Suppressor macrophage treated with lipopolysaccharide for 1 hour (primary cell): ENCODE measurements at places on chromosomes 3 and 15.
A peak's percentile ranks its signal among the peaks of the same experiment; 100 is the strongest.

DNA sequence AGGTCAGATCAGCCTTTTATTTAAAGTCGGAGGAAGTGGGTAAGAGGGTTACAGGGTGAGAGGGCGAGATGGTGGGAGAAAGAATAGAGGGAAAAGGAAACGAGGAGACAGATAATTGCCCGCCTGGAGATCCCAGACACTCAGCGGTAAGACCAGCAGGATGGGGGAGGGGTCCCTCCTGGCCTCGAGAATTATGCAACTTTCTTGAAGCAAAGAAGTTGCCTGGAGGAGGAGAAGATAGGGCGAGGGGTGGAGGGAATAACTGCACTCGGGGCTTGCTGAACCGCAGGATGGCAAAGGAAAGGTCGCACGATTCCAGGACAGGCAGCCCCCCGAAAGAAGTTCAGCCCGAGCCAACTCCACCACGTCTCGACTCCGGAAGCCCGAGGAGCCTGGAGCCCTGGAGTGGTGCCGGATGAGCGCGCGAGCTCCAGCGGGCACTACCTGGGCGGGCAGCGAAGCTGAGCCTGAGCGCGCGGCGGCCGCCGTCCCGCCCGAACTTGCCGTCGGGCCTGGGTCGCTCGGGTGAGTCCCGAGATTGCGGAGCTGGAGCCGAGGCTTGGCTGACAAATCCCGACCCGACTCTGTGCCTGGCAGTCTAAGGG lies 402 bp downstream of the WWTR1 start:
- no peak for DNase-seq

- DNase-seq, result no peak
Observed at GRCh38 chr3:52026041-52026440, 30.3 kb downstream of the DUSP7 start.

DNA sequence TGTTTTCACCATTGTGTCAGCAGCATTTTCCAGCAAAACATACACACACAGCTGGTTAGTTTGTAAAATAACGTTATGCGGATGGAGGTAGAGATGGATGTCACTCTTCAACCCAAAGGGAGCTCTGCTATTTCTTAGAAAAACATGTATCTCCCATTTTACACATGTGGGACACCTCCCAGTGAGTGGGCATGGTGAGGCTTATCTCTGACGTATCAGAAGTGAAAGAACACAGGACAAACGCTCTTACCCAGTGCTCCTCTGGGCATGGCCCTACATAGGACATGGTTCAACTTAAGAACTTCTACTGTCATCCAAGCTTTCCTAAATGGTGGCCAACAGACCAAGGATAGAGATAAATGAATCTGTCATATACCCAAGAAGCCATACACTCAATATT lies 2.1 kb downstream of the FAM240A start:
- no peak for DNase-seq

DNA sequence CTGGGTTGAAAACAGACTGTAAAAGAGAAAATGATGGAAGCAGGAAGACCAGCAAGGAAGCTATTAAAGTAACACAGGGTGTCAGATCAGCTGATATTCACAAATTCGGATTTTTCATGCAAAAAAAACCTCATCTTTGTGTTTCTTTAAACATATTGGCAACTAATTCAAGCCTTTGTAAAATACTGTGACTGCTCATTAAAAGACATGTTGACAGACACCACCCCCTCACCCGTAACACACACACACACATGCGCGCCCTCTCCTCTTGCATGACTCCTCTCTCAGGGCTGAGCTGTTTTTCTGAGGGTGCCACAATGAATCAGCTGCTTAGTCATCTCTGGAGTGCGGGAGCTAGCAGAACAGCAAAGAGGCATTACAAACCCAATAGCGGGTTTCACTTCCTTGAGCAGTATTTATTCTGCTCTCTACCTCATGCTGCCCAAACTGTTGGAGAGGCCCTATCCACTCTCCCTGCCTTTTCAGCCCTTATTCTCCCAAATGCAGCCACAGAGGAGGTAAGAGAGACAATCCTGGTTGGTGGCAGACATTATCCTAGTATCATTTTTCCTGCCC lies 35.8 kb upstream of the CCDC80 start:
- peak; percentile 94 for DNase-seq

- DNase-seq, result no peak
Observed at GRCh38 chr3:24302396-24302795, 192.3 kb downstream of the THRB start.

- peak; percentile 75 for DNase-seq
Observed at GRCh38 chr3:25783661-25784512, 644 bp upstream of the NGLY1 start.

DNA sequence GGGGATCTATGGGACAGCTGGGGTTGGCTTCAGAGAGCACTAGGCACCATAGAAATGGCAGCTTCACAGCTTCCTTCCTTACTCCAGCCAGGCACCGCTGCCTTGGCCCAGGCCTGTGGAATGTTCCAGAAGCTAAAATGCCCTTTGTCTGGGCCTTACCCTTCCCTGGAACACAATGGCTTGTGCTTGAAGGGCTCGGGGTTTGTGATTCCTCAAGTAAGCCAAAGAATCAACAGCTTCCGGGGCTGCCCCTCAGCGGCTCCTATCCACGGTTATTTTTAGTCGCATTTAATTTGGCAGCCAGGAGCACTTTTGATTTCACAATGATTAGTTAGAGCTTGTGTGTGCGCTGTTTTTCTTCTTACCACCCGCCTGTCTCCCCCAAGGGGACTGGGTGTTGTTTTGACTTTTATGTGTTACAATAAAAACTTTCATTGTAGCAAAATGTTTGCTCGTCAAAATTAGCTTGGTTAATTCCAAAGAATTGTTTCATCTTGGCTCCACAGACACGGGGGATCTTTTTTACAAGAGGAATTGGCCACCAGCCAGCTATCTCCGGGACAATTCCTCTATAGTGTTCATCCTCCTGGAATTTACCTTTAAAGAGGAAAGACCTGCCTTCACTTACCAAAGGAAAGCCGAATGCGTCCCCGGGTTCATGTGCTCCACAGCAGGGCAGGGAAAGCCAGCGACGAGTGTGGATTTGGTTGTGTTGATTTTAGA lies 73.8 kb downstream of the TLE3 start:
- DNase-seq, result no peak

- DNase-seq, result no peak
Observed at GRCh38 chr3:162142511-162142910, 645.9 kb downstream of the OTOL1 start.

DNA sequence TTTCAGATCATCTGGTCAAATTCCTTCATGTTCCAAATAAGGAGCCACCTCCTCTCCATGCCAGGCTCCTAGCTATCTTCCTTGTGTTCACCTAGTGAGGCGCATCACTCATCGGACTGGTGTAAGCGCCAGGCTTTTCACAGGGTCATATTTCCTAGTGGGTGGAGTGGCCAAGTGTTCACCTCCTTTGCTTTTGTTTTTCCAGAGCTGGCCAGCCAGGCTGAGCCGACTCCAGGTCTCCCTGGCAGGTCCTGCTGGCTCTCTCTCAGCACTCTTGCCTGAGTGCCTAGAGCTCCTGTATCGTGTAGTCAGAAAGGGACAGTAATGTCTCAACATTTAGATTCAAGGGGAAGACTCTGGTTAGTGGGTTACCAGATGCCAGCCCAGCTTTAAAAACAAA lies 31.0 kb downstream of the HEG1 start:
- DNase-seq, result no peak

- DNase-seq, result no peak
Observed at GRCh38 chr3:118636841-118637240, 397.8 kb downstream of the IGSF11 start.

DNA sequence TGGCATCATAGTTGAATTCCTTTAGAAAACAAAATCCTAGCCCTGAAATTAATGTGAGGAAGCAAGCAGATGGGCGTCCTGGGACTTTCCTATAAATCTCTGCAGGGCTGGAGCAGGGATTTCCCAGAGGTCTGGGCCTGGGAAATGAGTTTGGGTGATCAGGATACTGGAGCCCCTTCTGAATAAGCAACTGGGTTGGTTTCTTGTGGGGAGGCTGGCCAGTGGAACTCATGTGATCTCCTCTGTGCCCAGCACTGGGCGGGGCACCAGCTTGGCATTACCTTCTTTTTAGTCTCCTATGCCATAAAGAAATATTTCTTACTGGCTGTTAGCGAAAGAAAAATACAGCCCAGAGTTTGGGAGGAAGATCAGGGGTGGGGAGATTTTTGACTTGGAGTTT lies 1.7 kb downstream of the THSD4 start:
- peak; percentile 25 for DNase-seq

DNA sequence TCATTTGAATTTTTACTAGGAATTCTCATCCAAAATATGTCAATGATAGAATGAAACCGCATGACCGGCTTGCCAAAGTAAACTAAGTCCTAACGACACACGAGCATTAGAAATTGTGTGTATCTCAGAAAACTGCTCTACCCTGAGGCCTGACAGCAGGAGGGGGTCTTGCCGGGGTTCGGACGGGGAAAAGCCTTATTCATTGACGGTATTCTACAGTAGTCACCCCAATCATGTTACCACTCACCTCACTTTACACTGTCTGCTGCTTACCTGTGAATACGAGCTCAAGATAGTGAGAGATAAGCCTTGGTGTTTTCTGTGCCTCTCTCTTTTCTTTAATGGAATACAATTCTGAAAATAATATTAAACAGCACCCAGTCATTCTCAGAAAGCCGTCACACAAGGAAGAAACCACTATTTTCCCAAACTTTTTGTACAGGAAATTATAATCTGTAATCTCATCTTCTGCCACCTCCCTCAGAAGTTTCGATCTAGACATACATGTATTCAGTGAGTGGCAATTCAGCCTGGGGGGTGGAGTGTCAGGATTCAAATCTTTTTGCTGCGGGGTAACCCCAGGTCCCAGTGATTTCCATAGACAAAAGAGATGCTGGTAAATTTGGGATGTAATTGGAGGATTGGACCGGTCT lies 492 bp upstream of the FAM43A start:
- no peak for DNase-seq
